Kasumi-1 (cell line): ENCODE measurements at places on chromosomes 11 and 22.

- DNase-seq = no peak
Measured at GRCh38 chr11:126011754-126012153, 50.9 kb downstream of the CDON start.

DNA sequence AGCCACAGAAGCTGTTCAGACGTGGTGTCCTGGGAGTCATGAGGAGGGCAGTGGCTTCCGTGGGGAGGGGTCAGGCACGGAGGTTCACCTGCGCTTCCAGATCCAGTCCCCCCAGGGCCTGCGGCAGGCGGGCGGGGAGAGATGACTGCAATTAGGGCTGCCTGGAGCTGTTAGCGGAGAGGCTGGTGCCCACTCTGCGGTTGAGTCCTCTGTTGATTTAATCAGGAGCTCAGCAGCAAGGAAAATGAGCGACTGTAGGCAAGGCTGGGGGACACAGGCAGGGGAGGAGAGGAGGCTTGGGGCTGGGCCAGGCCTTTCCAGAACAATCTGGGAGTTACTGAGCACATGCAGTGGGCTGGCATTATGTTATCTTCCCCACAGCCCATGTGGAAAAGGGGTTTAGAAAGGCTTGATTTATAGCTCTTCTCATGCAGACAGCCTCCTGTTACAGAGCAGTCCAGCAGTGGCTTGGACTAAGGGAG, 13.1 kb downstream of the PLCB3 start:
- DNase-seq = no peak

DNA sequence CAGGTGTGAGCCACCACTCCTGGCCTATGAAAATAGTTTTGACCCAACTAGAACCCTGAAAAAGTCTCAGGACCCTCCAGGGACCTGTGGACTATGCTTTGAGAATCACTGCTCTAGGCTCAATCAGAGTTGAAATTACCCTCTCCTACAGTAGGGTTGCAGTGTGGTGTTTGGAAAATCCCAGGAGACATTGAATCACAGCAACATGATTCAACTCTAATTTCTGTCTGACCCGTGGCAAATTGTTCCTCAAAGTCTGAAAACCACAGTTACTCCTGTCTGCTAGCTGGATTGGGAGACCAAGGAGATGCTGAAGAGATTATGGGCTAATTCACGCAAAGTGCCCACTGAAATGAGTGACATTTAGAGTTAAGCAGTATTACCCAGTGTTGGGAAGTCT, 5.4 kb upstream of the MTMR3 start:
- no peak for DNase-seq

DNA sequence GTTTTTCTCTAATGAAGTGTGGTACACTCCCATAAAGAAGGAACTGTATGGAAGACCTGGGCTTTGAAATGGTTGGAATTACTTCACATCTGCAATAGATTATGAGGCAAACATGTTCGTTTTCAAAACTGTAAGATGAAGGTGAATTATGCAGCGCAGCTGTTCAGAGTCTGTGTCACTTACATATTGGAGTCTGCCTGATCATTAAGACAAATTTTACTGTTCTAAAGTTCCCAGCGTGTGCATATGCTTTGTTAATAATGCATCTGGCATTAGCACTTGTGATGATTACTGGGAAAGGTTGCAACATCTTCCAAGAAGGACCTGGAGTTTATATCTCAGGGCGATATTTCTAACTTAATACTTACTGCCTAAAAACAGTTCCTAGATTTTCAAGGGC, 255.2 kb upstream of the ZC3H12C start:
- no peak for DNase-seq

DNA sequence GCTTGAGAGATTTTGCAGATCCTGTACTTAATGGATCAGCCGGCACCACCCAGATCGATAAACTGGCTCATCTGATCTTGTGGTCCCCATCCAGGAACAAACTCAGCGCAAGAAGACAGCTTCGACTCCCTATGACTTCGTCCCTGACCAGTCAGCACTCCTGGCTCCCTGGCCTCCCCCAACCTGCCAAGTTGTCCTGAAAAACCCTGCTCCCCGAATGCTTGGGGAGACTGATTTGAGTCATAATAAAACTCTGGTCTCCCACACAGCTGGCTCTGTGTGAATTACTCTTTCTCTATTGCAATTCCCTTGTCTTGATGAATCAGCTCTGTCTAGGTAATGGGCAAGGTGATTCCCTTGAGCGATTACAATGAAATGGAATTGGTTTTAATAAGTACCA, 29.5 kb downstream of the OR2AG2 start:
- DNase-seq = no peak

- no peak for DNase-seq
Measured at GRCh38 chr22:46465793-46466192, 71.6 kb downstream of the CELSR1 start.

GRCh38 chr11:133361689-133361994, 170.7 kb downstream of the OPCML start:
- DNase-seq = no peak

DNA sequence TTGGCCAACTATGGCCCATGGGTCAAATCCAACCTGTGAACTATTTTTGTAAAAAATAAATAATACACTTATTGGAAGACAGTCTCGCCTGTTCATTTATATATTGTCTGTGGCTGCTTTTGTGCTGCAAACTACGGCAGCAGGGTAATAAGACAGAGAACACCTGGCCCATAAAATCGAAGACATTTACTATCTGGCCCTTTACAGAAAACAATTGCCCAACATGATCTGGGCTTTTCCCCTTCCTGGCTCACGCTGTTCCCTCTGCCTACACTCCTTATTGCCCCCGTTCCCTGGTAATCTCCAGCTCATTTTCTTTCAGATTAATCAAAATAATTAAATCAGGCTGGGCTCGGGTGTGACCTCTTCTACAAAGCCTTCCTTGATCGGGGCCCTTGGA, 5.6 kb downstream of the PLAAT2 start:
- no peak for DNase-seq

GRCh38 chr11:20536784-20537183, 62.6 kb upstream of the SLC6A5 start:
- DNase-seq = no peak

GRCh38 chr11:87971354-87971753, 203.9 kb downstream of the RAB38 start:
- no peak for DNase-seq

- no peak for DNase-seq
Measured at GRCh38 chr22:45226503-45227186, 14.0 kb downstream of the KIAA0930 start.

GRCh38 chr22:41836551-41836950, 3.6 kb downstream of the SREBF2 start:
- no peak for DNase-seq

- DNase-seq = no peak
Measured at GRCh38 chr22:50281957-50282356, 11.8 kb upstream of the MAPK11 start.

- DNase-seq = no peak
Measured at GRCh38 chr11:14872032-14872431, 20.0 kb downstream of the CYP2R1 start.

DNA sequence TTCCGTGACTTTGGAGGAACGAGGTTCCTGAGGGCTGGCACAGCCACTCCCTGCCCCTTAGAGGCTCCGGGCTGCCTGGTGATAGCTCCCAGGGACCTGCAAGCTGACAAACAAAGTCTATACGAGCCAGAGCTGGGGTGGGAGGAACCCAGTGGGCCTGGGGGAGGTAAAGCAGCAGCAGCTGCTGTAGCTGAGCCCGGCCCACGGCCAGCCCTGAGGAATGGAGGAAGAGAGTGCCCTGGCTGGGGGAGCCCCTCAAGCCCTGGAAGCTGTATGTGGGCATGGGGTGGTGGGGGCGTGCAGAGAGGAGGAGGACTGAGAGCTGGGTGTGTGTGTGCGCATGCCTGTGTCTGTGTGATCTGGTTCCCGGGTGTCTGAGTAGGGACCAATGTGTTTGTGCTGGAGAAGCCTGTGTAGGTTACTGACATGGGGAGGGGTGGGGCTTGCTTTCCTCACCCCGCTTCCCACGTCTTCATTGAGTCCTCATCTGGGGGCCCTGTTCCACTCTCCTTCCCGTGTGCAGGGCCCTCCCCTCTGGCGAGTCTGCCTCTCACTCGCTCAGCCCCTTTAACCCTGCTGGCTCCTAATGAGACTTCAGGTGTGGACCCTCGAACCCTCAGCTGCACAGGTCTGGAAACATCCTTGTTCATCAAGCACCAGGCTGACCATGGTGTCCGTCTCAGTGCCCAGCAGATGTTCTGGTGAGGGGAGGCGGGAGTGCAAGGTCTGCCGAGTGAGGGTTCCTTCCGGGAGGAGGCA, 10.8 kb downstream of the ST3GAL4 start:
- DNase-seq = no peak

GRCh38 chr22:30877662-30878515, 90.7 kb downstream of the MORC2 start:
- DNase-seq = no peak

GRCh38 chr22:19803736-19804267, 43.2 kb downstream of the TBX1 start:
- DNase-seq = no peak

- no peak for DNase-seq
Measured at GRCh38 chr22:42160830-42161696, 30.5 kb upstream of the CYP2D6 start.

DNA sequence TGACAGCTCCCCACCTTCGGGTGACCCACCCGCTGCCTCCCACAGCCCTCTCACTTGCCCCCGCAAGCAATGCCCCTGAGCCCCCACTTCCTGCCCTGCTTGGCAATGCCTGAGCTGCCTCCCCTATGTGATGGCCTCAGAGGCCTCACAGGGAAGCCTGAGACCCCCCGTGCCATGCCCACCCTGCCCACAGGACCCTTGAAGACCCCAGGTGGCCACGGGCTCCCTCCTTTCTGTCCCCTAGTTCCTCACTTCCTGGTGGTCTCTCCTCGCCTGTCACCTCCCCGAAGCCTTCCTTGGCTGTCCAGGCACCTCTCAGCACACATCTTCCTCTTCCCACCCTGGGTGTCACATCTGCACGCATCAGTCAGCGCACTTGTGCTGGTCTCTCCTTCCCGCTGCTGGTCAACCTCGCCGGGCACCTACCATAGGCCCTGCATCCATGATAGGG, 90.5 kb downstream of the BRD1 start:
- DNase-seq = no peak

GRCh38 chr11:7675631-7676030, 2.3 kb upstream of the CYB5R2 start:
- DNase-seq = no peak

DNA sequence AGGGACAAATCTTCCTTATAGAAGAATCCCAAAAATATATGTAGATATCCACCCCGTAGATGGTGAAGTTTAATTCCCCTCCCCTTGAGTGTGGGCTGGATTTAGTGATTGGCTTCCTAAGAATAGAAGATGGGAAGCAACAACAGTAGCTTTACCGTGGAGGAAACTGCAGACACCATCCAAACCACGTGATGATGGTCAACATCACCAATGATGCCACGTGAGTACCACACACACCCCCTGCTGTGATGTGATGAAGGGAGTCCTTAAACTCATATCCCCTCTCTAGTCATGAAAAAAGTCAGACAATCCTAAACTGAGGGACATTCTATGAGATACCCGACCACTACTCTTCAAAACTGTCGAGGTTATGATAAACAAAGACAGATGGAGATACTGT, 76.4 kb upstream of the SLC22A12 start:
- DNase-seq = no peak

DNA sequence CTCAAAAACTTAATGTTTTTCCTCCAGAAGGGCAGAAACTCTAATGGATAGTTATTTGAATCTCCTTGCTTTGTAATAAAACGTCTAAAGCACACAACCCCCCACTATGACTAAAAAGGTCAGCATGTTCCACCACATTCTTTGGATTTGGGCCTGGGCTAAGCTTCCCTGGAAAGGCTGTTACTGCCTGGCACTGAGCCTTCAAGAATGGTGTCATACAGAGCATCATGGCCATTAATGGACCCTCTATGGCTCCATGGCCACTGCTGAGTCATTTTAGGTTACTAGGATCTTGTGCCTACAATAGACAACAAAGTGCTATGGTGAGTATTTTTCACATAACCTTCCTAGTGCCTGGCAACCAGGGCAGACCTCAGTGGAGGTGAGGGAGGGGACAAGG, 242.6 kb upstream of the FAT3 start:
- no peak for DNase-seq

DNA sequence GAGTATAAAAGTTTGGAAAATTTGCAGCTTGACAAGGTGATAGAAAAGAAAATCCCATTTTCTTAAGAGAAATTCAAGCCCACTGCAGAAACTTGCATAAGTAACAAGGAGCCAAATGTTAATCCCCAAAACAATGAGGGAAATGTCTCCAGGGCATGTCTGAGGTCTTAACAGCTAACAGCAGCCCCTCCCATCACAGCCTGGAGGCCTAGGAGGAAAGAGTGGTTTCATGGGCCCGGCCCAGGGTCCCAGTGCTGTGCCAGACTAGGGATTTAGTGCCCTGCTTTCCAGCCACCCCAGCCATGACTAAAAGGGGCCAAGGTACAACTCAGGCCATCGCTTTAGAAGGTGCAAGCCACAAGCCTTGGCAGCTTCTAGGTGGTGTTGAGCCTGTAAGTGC, 123.7 kb upstream of the TRPC6 start:
- no peak for DNase-seq
